ENCODE measurements at places on chromosomes 3 and 15.

- no peak for DNase-seq
Measured at GRCh38 chr3:193016437-193016901, 98.8 kb upstream of the MB21D2 start.

DNA sequence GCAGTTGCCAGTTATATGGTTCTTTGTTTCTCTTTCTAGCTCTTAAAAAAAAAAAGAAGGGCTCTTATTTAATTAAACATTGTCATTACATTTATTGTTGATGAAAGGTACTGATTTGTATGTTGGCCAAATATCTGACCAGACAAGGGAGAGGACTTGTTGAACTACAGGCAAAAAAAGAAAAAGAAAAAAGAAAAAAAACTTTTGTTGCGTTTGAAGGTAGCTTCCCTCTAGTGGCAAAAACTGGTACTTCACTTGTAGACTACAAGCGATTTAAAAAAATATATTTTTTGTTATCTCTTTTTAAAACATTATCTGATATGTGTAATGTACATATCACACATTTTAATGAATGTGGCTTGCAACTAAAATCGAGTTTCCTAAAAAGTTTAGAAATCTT lies 280.6 kb downstream of the ROBO2 start:
- no peak for DNase-seq

DNA sequence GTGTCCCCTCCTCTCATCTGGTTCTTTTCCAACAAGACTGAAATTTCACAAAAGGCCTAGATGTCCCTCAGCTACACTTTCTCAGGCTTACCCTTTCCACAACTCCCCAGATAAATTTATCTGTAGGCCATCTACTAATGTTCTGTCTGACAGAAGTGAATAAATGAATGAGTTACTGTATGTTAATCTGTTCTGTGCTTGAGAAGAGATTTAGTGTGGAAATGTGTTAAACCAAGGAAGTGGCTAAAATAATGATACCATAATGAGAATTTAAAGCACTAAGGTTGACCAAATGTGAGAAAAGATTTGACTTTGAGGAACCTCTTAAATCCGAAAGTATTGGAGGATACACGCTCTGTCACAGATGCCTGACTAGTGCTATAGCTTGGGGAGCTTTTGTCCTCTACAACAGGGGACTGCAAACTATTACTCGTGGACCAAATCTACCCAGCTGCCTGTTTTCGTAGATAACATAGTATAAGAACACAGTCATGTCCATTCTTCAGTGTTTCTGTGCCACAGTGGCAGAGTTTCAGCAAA lies 74.8 kb upstream of the P2RY1 start:
- DNase-seq: no peak

DNA sequence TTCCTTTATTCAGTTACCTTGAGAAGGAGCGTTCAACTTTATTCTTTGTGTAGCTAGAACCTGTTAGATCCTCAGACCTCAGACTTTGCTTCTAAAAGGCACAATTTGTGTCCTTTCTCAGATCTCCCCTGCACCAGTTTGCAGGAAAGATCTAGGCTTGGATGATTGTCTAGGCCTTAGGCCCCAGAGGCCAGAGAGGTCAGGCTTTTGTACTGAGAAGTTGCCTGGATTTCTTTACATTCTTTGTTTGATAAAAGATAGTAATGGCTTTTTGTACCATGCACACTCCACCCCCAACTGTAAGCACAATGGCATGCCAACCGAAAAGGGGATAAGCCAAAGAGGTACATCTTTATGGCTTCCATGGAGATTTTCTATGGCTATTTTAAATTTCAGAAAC lies 719.6 kb upstream of the NR2F2 start:
- no peak for DNase-seq

- DNase-seq: no peak
Measured at GRCh38 chr15:99909592-99910295, 176.5 kb upstream of the LYSMD4 start.

- DNase-seq: no peak
Measured at GRCh38 chr3:102098130-102098885, 249.0 kb downstream of the NFKBIZ start.

- no peak for DNase-seq
Measured at GRCh38 chr3:116118475-116119169, 326.7 kb downstream of the LSAMP start.

DNA sequence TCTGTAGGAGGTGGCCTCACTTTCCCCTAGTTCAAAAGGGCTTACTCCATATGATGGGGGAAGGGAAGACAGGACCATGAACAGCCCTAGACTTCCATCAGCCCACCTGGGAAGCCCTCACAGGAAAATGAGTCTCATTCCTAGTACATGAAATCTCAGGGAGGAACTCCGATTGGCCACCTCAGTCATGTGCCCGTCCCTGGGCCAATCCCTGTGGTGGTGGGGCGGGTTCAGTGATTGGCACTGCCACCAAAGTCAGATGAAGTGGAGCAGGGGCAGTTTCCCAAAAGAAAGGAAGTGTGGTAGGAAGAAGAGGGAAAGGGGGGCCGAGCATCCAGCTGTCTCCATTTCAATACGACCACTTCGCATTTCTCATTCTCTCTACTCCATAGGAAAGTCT lies 25.9 kb upstream of the GP9 start:
- no peak for DNase-seq

DNA sequence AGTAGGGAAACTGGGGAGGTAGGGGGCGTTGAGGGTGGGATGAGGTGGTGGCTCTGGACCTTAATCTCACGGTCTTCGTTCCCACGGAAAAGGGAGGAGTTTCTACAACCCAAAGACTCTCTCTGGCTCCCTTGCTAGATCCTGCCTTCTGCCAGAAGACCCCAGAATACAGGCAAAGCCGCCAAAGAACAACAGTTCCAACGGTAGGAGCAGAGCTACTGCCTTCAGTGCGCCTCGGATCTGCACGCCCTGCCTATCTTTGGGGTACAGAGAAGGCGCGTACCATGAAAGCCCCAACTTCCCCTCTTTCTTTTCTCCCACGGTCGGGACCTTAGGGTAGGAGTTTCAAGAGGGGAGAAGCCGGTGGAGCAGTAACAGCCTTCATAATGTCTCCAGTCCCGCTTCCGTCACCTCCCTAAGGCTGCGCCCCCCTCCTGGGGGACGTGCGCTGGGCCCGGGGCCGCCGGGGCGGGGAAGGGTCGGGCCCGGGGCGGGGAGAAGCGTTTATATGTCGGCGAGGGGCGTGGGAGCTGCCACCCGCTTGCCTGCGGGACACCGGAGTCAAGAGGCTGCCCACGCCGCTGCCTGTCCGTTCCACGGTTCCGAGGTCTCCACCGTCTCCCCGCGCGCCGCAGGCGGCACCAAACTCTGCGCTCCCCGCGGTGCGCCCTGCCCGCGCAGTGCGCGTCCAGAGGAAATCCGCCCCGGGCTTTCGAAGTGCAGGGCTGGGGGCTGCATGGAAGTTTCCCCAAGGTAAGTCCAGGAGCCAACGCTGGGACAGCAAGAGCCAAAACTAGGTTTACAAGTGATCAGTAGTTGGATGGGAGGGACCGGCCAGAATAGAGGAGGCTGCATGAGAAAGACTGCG lies at the start of gene COL6A6:
Gene COL6A6 (plus strand): TSS at position 533 of the 868 bp plus-strand sequence. CDS start 43,188 bp downstream, outside the sequence.
- DNase-seq: no peak

DNA sequence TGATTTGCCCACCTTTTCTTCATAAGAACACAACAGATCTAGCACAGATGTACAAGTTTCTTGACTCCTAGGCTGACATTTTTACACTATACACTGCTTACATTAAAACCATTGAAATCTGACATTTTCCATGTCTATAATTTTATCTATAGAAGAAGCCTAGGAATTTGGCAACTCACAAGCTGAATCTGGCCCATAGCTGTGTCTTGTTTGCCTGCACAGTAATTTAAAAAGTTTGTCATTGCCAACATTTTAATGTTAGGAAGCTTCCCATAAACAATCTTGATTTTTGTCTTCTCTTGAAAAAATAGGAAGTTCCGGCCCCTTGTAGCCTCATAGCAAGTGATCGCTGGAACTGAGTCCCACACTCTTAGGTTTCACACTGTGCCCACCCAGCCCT lies 394.6 kb upstream of the AZI2 start:
- DNase-seq: no peak

DNA sequence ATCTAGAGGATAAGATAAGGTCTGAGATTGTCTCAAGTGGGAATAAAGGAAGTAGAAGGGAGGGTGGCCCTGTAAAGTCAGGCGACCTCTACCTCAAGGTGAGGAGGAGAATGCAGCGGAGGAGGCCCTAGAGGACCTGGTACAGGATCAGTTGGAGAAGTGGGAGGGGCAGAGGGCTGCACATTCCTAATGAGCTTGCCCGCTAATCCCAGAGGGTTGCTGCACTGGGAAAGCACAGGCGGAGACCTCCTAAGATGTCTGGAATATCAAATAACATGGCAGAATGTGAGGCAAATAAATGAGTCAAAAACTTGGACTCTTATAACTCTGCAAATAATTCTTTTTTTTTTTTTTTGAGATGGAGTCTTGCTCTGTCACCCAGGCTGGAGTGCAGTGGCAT lies 30.2 kb upstream of the VPS8 start:
- DNase-seq: no peak

GRCh38 chr15:101046826-101047225 lies 127.7 kb downstream of the LRRK1 start:
- DNase-seq: peak; percentile 32

GRCh38 chr15:68821841-68822381 lies 1.2 kb upstream of the ANP32A start:
- no peak for DNase-seq

DNA sequence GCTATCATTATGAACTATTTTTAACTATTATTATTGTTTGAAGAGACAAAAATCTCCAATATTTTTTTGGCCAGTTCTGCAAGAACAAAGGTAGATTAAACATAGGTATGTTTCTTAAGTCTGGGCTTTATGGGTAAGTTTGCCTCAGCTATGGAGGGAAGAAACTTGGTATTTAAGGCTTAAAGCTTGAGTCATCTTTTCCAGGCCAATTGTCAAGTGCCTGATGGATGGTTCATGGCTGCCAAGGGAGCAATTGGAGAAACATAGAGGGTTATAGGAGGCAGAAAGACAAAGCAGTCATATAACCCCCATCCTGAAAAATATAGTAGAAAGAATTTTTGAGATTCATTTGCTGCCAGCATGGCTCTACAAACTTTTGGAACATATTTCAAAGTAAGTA lies 7.2 kb upstream of the STAC start:
- DNase-seq: no peak

DNA sequence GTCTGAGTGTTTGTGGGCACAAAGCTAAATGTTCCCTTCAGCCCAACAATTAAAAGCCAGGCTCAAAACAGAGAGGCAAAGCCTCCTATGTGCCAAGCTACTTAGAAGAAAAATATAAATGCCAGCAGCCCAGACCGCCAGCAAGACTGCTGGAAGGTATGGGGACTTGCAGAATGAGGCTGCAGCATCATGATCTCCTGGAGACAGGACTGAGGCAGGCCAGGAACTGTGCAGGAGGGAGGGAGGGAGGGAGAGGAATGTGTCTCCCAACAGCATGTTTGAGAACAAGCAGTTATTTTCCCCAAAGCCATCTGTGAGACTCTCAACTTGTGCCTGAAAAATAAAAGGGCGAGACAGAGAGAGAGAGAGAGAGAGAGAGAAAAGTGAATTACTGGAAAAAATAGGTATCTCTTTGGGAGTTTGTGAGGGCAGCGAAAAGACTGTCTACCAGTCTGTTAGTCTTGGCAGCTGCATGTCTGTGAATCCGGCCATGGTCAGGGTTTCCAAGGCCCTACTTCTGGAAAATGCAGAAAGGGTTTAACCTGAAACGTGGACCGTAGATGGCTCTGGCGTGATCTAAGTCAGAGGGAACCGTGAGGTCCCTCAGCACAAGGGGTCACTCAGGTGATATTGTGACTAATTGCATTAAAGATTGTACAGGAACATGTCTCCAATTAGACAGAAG lies 139.7 kb upstream of the COL8A1 start:
- no peak for DNase-seq

- no peak for DNase-seq
Measured at GRCh38 chr15:71116942-71117341, 1.7 kb downstream of the THSD4 start.

- no peak for DNase-seq
Measured at GRCh38 chr3:161423911-161424522, 52.7 kb upstream of the SPTSSB start.

- no peak for DNase-seq
Measured at GRCh38 chr3:182632077-182632393, 161.3 kb upstream of the ATP11B start.

- DNase-seq: no peak
Measured at GRCh38 chr3:42071904-42072812, 19.0 kb upstream of the TRAK1 start.

Measured in suprapubic skin (tissue), 4 donors.